ENCODE measurements at places on chromosomes 1 and 21.

DNA sequence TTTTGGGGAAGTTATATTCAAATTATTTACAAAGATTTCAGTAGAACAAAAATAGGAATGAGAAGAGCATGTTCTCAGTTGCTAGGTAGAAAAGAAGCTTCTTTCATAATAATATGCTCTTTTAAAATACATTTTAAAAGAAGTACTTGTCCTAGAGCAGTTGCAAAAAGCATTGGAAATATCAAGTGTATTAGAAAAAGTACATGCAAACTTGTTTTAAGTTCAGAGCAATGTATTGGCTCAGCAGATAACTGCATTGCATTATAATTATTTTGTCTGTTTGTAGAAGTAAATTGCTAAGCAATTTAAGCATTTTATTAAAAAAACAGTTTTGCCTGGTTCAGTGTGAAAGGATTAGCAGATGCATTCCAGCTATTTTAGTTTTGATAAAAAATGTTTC, 806.4 kb downstream of the USP25 start:
- DNase-seq = no peak

- no peak for DNase-seq
Observed at GRCh38 chr1:207424570-207425131, 29.5 kb upstream of the CR2 start.

GRCh38 chr1:150385537-150386445, 21.8 kb downstream of the RPRD2 start:
- DNase-seq = no peak

GRCh38 chr1:28510970-28511440, 5.2 kb downstream of the RCC1 start:
- no peak for DNase-seq

- DNase-seq = no peak
Observed at GRCh38 chr1:226572325-226572726, 23.8 kb downstream of the STUM start.

DNA sequence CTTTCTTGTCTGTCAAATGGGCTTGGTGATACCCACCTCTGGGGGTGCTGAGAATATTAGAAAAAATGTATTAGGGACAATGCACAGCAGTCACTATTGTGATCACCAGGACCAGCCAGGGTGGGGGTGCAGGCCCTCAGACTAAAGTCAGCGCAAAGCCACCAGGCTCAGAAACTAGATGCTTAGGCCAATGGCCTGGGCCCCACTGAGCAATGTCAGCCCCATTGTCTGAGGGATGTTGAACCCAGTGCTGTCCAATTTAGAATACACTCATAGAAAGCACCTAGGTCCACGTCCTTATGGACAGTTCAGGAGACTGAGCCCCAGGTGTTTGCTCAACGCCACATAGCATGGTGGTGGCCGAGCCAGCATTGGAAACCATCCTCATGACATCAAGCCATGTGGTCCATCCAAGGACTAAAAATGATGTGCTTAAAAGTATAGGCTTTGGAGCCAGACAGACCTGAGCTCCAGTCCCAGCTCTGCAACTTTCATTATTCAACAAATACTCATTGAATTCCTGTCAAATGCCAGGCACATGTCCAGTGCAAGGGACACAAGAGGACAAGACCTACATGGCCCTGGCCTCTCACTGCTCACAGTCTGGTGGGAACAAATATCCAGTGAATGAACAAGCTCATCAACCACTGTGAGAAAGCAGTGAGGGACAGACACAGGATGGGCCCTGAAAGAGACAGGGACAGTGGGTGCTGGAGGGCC, 273.8 kb downstream of the MATN1 start:
- no peak for DNase-seq

GRCh38 chr1:2998503-2999100, 22.7 kb upstream of the ACTRT2 start:
- no peak for DNase-seq

DNA sequence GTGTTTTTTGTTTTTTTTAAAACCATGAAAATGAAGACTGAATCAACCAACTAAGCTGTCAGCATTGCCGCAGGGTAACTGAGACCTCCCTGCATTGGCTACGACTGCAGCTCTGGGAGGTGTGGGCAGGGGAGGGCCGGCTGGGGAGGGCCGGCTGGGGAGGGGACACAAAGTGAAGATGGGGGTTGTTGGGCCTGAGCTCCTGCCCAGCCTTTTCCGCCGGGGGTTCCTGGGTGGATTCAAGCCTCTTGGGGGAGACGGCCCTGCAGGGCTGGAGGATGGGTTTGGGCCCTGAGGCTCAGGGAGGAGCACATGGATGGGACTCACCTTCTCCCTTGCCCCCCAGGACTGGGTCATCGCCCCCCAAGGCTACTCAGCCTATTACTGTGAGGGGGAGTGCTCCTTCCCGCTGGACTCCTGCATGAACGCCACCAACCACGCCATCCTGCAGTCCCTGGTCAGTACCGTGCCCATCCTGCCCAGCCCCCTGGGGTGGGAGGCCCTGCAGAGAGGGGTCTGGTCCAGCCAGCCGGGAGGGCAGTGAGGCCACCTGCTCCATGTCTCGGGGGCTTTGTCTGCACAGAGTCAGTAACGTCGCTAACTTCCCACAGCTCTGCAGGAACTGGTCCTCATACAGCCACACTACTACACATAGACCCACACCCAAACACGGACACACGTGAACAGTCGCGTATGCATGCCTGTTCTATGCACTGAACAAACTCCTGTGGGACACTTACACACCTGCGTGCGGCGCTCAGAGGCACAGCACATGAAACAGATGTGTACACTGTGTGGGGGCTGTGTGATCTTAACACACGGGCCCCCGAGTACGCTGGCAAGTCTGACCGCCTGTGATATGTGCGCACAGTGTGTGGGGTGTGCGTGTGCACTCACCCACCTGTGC, 31.5 kb downstream of the BMP8A start:
- no peak for DNase-seq

- no peak for DNase-seq
Observed at GRCh38 chr1:78958711-78959110, 47.8 kb downstream of the ADGRL4 start.

DNA sequence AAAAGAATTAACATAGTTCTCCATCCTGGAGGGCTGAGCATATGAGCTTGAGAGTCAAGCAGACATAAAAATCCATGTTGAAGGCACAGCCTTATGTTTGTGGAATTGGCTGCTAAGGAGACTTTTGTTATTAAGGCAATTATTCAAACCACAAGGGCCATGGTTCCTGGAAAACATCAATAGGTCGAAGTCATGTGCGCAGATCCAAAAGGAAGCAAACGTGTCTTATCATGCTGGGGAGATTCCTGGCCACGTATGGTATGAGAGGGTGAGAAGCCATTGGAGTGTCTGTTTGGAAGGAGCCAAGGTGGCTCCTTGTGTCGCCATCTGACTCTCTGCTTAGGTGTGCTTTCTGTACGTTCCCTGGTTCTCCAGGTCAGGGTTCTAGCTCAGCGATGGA, 61.8 kb upstream of the COA6 start:
- DNase-seq = no peak

GRCh38 chr1:84653130-84653677, 37.1 kb downstream of the SSX2IP start:
- no peak for DNase-seq

- DNase-seq = no peak
Observed at GRCh38 chr1:87176514-87176913, 152.2 kb upstream of the LMO4 start.

- DNase-seq = no peak
Observed at GRCh38 chr1:71593523-71593922, 512.7 kb upstream of the ZRANB2 start.

DNA sequence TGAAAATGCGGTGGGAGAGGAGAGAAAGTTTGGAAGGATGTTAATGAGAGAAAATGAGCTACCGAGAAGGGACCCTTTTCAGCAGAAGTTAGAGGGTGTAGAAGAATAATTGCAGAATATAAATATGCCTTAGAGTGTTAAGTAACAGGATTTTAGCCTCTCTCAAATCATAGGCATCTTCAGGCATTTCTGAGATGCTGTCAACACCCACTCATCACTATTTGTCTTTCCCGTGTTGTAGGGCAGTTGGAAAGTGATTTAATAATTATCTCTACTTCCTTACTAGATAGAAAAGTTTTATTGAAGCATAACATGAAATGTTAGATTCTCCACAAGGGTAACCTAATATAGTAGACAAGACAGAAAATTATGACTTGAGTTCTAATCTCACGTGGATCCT, 96.4 kb upstream of the RGS4 start:
- DNase-seq = no peak

DNA sequence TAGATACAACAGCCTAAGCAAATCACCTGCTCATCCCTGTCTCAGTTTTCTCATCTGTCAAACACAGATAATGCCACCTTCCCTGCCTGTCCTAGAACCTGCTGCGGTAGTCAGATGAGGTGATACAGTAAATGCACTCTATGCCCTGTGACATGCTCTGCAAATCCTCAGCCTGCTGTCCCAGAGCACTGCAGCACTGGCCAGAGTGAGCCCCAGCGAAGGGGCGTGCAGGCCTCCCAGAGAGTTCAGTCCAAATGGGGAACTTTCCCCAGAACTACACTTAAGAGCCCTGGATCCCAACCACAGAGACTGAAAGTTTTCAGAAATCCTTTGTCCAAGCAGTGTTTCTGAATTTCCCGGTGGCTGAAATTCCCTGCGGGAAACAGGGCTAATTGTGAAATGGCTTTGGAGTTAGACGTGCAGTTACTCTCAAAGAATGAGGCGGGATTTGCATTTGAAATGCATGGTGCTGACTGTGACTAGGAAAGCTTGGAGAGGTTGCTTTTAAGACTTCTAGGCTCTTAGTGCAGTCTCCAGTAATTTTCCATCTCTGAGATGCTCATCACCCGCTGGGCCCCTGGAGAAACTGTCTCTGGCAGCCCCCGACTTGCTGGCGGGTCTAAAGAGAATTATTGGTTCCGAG, 206.5 kb upstream of the AJAP1 start:
- DNase-seq = no peak

- DNase-seq = no peak
Observed at GRCh38 chr1:229076195-229076594, 194.7 kb upstream of the RAB4A start.

GRCh38 chr1:20465187-20465586, 20.8 kb downstream of the CAMK2N1 start:
- DNase-seq = no peak

DNA sequence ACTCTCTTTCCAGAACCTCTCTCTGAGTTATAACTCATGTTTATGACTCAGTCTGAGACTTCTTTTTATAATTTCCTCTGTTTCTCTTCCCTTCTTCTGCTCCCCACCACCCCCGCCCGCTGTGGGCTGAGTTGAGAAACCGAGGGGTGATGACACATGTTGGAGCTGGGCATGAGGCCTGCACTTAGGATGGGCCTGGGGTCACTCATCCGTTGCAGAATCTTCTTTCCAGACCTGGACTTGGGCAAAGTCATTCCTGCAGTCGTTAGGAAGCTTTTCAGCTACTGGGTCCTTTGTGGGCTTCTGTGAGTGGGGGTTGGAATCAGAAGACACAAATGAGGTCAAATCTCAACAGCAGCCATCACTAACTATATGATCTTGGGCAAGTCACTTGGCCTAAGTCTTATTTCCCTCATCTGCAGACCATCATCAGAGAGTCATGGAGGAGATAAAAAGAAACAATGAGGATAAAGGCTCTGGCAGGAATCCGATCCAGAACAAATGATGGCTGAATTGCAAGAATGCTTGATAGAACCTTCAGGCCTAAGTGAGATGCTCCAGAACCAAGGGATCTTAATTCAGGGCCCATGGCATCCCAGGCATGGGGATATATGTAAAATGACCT, 53.4 kb downstream of the RPS6KA1 start:
- DNase-seq = no peak

DNA sequence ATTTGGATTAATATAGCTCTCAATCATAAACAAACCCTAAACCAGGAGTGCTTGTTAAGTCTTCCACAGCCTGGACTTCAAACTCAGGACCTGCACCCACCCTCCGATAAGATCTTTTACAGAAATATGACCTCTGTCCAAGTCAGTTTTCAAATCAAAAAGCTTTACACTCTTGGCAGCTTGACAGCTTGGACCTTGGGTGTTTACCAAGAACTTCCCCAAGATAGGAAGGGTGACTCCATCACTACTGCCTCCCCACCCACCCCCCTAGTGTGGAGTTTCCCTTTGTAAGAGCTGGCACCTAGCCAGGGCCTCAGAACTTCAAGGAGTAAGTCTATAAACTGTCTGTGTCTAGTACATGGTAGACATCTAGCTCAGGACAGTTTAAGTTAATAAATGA, 9.6 kb downstream of the BCAR3 start:
- DNase-seq = no peak

DNA sequence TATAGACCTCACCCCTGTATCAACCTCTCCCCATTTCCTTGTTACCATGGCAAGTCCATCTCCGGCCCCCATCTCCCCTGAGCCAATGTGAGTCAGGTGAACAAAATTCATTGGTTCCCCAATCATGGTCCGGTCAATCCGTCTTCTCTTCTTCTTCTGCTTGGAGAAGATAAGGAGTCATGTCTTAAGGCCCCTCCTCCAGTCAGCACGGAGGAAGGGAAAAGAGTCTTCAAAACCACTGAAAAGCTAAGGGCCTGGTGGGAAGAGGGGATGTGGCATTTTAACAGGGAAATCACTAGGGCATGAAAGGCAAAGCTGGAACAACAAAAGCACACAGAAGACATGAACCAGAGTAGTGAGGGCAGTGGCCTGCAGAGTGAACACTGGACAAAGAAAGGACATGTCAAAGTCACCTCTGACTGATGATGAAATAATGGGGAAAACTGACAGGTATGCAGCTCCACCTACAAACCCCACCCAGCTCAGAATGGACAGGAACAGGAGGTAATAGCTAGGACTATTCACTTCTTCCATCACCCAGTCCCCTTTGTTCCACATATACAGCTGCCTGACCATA, 4.4 kb downstream of the CDC42SE1 start:
- no peak for DNase-seq

- no peak for DNase-seq
Observed at GRCh38 chr1:31662463-31662862, 17.8 kb upstream of the PEF1 start.

GRCh38 chr1:116737855-116738321, 16.3 kb upstream of the CD2 start:
- DNase-seq = no peak

- DNase-seq = peak; percentile 68
Observed at GRCh38 chr1:223642237-223642636, 23.3 kb downstream of the CAPN8 start.

DNA sequence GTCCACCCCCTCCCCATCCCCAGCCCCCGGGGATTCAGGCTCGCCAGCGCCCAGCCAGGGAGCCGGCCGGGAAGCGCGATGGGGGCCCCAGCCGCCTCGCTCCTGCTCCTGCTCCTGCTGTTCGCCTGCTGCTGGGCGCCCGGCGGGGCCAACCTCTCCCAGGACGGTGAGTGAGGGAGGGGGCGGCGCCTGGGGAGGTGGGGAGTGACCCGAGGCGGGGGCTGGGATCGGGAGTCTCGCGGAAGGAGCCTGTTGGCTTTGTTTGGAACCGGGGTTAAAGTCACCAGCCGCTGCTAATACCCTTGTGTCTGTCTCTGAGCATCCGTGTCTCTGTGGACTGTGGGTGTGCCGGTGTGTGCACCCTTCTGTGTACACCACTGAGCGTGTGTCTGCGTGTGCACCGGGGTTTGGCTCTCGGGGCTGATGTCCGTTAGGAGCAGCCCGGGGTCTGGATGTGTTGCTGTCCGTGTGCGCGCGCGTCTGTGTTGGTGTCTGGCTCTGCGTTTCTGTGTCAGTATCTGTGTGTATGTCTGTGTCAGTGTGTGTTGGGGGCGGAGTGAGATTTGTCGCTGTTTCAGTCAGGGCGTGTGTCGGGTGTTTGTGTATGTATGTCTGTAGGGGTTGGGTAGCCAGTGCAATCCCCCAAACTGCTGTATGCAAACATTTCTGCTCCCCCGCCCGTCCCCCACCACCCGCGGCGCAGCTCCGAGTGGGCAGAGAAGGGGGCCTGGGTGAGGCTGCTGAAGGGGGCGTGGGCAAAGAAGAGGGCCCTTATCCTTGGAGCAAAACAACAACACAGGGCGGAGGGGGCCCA, 480 bp downstream of the CADM3 start:
- DNase-seq = no peak

All from NCI-H2227 treated with DMSO at 0.1 percent for 48 hours (cell line).